Hematopoietic multipotent progenitor cell (in vitro differentiated cells): ENCODE measurements at places on chromosomes 1 and 21.
A peak's percentile ranks its signal among the peaks of the same experiment; 100 is the strongest.

GRCh38 chr1:155794605-155795245 lies 62.3 kb downstream of the GON4L start:
- no peak for DNase-seq

- no peak for DNase-seq
These were observed 6.5 kb upstream of the HAPLN2 start for GRCh38 chr1:156612666-156613065.

GRCh38 chr1:93740601-93741031 lies 59.0 kb upstream of the BCAR3 start:
- no peak for DNase-seq

DNA sequence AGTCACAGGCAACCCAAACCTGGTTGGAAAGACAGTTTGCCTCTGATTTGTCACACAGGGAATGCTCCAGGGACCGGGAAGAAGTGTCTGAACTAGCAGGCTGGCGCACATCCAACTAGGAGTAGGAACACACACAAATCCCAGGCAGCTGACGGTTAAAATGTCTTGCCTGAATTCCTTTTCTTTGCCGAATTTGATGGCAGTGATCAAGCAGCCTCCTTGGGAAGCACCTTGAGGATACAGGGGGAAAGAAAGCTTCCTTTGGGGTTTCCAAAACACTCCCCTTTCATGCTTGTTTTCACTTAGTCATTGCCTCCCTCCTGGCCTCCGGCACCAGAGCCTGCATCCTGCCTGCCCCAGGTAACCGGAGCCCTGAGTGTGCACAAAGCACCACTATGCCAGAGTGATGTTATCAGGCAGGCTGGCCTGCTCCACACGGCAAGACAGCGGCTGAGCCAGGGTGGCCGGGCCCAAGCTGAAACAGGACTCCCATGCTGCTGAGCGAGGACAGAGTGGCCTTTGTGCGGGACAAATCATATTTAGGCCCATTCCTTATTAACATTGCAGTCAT lies 193.8 kb downstream of the LMX1A start:
- no peak for DNase-seq

- no peak for DNase-seq
These were observed 39.0 kb downstream of the SMYD2 start for GRCh38 chr1:214319938-214320337.

- no peak for DNase-seq
These were observed 48.8 kb downstream of the SUCO start for GRCh38 chr1:172581779-172582178.

DNA sequence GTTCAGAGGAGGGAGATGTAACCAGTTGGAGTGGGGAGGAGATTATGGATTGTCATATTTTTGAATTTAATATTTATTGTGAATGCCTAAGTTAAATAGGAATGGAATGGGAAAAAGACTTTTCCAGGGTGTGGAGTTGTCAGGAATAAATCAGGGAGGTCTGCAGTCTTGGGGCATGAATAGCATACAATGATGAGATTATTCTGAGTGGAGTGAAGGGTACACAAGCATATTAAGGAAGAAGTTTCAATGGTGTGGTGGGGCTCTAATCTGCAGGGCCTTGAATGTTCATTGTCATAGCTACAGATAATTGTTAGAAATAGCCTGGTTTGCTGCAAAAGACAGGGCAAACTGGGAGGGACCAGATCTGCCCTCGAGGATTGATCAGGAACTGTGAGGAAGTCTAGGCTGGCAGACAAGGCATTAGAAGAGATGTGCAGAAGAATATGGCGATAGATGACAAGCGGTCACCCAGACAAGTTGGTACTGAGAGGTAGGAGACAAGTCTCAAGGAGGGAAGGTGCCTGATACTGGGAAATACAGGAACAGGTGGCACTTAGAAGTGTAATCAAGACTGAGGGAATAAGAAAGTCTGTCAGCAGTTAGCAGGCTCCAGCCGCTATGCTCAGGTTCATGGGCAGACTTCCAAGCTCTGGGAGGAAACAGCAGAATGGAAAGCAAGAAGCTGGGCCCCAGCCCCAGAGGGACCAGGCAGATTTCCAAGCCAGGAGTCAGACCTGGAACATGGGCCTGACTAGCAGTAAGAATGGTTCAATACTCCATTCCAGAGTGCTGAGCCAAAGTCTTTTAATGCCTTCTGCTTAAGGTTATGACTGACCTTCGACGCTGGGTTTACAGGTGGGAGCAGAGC lies 20.9 kb upstream of the RGL1 start:
- no peak for DNase-seq

- DNase-seq = no peak
These were observed 3.6 kb upstream of the ADAMTSL4 start for GRCh38 chr1:150545486-150546032.

- DNase-seq = no peak
These were observed 25.7 kb downstream of the PMVK start for GRCh38 chr1:154910851-154911250.

- no peak for DNase-seq
These were observed 24.6 kb upstream of the TRABD2B start for GRCh38 chr1:48021792-48022191.

DNA sequence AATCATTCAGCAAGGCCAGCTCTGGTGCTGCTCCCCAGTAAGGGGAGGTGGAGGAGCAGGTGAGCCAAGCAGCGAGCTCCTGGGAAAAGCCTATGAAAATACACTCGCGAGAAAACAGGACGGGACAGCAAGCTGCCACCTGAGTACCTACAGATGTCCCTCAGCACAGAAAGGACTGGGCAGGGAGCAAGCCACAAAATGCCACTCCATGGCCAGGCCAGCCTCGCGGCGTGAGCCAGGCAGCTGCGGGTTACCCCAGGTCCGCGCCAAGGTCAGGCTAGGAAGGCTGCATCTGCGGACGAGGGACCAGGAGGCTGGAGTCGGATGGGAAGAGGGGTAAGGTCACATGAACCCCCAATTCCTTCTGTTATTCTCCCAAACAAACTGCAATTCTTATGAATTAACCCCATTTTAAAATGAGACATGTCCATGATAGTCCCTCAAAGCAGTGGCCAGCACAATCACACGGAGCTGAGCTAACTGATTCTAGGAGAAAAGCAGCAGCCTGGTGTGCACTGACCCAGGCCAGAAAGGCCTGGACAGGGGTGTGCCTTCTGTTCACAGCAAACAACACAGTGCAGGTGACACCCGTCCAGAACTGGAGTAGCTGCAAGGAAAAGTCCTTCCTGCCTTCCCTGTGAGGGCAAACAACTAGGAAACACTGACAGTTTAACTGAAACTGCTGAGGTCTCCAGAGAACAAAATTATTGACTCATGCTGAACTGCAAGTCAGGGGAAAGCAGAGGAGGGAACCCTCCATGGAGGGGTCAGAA lies 26.5 kb downstream of the PARP1 start:
- DNase-seq = no peak

DNA sequence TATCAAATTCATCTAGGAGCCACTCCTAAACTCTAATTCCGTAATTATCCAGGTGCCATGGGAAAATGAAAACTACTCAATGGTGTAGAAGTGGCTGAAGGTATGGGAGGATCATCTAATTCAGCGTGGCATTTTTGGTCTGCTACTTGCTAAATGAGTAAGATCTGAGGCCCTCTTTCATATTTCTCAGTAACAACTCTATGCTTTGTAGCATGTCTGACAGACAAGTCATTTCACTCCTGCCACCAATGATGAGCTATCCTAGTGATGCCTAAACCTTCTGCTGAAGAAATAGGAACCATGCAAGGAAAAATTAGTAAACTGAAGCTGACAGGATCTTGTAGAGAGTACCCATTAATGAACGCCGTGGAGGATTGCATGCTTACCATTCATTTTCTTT lies 145.3 kb downstream of the NTNG1 start:
- DNase-seq = no peak

GRCh38 chr1:227890451-227891222 lies 57.1 kb downstream of the WNT9A start:
- no peak for DNase-seq

- DNase-seq = no peak
These were observed 160.3 kb downstream of the PTPRU start for GRCh38 chr1:29396438-29397255.

DNA sequence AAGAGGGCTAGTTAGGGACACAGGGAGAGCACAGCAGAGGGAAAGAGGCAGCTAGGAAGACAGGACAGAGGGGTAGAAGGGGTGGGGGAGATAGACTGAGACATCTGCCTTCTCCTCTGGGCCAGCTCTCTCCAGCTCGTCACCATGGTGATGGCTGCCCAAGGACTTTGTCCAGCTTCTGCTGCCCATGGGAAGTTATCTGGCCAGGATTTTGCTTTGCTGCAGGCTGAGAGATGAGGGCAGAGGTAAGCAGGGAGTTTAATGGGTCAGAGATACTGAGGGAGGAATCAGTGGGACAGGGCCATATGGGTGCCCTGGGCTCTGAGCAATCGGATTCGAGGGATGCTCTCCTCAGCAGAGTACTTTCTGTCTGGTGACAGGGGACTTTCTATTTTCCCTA lies 34.5 kb upstream of the GPR37L1 start:
- DNase-seq = no peak

- DNase-seq = peak; percentile 58
These were observed 13.8 kb downstream of the PARK7 start for GRCh38 chr1:7975212-7975865.

- DNase-seq = no peak
These were observed 38.2 kb downstream of the PTPRC start for GRCh38 chr1:198677027-198677426.

DNA sequence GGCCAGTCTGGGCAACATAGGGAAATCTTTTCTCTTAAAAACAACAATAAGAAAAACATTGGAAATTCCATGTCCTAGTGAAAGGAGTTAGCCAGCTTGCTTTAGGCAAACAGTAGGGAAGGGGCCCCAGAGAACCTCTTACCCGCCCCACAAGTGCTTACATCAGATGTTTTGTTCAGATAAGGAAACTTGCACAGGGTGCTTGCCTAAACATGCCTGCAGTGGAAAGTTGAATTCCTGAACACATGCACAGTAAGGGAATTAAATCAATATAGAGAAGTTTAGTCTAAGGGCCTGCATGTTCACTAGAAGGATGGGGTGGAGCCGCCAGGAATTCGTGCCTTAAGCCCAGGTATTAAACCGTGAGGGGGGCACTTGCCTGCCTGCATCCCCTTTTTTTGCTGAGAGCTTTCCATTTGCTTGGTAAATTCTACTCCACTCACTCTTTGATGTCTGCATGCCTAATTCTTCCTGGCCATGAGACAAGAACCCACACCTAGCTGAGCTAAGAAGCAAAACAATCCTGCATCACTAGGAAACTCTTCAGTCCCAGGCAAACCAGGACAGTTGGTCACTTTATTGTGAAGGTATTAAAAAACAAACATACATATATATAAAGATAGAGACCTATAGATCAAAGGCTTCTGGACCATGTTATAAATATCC lies 499.0 kb downstream of the SIPA1L2 start:
- DNase-seq = no peak

GRCh38 chr1:163174524-163175437 lies 27.9 kb downstream of the RGS5 start:
- DNase-seq = peak; percentile 9

DNA sequence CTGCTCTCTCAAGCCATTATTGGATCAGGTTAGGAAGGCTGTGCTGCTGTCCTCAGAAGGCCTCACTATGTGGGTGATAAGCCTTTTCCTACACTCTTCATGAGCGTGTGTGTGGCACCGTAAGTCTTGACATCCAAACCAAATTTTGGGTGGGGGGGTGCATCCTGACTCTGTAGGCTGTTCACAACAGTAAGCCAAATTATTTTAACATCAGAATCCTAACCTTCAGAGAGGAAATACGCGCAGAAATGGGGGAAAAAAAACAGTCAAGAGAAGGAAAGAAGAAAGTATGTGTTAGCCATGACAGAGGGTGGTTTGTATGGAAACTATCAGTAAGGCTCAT lies 21.0 kb downstream of the STPG1 start:
- no peak for DNase-seq

DNA sequence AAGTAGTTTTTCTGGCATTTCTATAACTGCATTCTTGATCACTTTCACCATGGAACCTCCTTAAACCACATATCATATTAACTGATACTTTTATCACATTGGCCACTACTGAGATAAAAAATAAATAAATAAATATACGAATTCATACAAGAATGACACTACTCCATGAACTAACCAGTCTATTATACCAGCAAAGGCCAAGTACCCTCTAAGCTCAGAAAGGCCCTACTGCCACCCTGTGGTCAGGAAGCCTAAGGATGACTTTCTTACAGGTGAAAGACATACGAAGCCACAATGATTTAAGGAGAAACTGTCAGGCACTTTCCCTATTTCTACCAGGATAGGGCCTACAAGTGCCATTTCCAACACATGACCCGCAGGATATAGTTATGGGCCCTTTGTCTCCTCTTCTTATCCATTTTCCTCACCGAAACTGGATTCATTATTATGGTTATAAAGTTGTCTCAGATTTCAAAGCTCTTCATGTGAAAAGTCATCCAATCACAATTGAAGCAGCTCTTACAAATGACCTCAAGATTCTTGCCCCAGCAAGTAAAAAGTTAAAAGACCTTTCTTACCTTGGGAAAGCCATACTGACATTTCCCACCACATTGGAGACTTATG lies 23.9 kb downstream of the DNAJC8 start:
- DNase-seq = peak; percentile 67

DNA sequence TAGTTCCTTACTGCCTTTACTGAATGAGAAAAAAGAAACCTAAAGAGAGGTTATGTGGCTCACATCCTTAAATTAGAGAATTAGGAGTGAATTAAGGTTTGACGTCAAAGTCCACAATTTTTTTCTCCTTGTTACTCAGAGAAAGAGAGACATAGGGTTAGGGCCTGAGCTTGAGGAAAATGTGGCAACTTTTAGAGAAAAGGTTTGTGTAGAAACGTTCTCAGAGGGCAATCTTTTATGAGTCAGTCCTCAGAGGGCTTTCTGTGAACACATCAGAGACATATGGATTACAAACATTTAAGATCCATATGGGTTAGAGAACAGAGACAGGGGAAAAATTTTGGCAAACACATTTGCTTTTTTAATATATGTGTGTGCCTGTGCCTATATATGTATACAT lies 242.8 kb downstream of the TGFB2 start:
- no peak for DNase-seq

GRCh38 chr1:25445993-25446538 lies 15.4 kb downstream of the MACO1 start:
- DNase-seq = no peak

DNA sequence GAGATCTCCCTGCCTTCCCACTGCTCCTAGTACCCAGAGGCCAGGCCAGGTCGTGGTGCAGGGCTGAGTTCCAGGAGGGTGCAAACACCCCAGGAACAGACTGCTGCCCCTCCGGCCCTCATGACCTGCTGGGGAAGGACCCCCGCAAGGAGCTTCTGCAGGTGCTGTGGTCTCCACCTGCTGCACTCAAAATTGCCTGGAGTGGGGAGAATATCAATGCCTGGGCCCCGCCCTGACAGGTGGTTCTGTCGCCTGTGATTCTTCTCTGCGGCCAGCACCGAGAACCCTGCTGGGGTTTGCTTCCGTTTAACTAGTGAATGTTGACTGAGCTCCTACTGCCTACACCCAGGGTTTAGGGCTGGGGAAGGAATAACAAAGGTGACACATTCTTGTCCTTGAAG lies 2.1 kb upstream of the TFF3 start:
- no peak for DNase-seq

- DNase-seq = no peak
These were observed 338 bp downstream of the ACAP3 start for GRCh38 chr1:1307261-1307922.
